Kidney (tissue), 22 donors: ENCODE measurements at places on chromosomes 7 and 10. TPM values are rescaled to one million over a fixed set of nuclear protein-coding genes. Genes with fewer than 3 reads are reported as not detected.

DNA sequence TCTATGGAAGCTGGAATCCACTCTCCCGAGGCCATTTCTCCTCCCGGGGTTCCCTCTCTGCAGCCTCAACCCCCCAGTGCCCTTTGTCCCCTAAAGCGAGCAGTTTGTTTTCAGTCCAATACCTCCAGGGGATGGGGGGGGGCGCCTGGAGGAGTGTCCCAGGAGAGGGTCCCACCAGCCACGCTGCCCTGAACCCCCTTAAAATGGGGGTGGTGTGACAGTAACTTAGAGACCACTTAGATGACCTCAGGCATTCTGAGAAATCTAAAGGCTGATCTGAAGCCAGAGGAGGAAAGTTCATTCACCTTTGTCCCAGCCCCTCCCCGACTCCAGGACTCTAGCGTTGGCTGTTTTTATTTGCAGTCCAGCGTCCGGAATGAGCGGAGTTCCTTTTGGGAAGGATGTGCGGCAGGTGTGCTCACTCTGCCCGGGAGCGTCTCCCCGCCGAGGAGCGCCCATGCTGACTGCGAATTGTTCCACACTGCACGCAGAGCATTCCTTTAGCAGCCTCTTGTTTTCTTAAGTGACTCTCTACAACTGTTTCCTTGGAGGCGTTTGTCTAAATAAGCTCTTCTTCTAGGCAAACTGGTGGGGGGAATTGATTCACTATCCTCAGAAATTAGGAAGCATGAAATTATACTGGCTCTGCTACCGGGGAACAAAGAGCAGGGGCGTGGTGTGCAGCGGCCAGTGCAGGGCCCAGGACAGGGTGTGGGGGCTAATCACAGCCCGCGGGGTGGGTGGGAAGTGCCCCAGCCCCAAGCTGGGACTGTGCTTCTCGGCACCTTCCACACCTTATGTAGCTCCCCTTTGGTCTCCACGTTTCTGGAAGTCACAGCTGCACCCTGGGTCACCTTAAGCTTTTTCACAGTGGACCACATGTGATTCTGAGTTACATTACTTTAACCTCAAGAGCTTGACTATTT, 46.3 kb downstream of the SYPL1 start:
- DNase-seq, result peak; percentile 60

Gene CALML3
- not detected for total RNA-seq

DNA sequence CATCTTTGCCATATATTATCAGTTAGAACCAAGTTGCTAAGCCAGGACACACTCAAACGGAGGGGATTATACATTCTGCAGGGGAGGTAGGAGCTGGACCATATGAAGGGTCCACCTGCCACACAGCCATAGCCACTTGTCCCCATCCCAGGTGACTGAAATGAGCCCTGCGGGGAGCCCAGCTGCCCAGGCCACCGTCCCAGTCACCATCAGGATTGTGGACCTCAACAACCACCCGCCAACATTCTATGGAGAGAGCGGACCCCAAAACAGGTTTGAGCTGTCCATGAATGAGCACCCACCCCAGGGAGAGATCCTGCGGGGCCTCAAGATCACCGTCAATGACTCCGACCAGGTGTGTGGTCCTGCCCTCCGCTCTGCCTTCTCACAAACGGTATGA, 13.7 kb downstream of the CDHR1 start:
- DNase-seq, result no peak

GRCh38 chr7:68904630-68905029, 693.6 kb upstream of the AUTS2 start:
- DNase-seq, result no peak

DNA sequence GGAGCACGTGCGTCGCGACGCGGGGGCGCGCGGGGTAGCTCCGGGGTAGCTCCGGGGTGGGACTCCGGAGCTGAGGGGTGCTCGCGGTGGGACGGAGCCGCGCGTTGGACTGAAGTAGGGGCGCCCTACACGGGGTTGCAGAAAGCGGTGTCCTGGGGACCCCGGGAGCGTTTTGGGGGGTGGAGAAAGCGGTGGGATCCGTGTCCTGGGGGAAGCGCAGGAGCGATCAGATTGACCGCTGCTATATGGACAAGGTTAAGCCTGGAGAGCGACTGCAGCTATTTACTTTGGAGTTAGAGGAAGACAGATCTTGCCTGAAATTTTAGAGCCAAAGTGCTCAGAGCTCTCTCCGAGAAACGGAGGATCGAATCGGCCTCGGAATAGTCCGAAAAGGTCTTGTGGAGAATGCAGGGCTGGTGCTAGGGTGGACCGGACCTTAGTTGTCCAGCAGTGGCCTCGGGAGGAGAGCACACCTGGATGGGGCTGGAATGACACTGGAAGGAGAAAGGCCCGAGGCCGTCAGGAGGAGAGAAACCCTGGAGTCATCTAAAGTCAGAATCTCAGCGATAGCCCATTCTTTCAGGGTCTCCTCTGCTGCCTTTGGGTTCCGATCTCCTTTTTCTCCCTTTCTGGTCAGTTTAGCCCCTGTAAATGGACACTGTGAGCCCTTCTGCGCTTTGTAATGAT, 564 bp downstream of the PDSS1 start:
- no peak for DNase-seq

DNA sequence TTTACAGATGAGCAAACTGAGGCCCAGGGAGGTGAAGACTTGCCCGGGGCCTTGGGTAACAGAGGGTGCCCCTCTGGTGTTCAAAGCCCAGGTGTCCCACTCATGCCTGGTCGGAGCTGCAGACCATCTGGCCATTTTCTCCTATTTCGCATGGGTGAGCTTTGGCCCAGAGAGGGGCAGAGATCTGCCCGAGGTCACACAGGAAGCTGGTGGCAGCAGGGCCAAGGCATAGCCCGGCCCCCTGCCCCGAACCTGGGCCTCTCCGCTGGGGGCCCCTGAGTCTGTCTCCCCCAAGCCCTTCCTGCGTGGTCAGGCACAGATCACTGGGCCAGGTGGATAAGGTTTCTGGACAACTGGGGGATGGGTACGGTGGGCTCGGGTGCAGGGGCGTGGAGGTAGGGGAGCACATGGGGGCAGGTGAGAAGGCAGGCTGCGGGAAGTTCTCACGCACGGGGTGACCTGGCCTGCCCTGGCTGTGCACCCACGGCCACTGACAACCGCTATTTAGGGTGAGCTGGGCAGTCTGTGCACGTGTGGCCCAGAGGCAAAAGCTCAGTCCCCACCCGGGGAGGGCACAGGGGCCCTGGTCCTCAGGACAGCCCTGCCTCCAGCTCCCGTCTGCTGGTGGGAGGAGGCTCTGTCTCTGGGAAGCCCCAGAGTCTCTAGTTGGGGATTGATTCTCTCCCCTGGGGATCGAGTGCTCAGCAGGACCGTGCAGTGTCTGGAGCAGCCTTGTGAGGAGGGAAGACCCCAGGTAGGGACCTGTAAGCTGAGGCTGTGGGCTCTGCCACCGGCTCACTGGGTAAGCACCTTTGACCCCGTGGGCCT, 68.6 kb downstream of the UNCX start:
- DNase-seq, result peak; percentile 64

Gene NEUROD6
- total RNA-seq, result not detected

DNA sequence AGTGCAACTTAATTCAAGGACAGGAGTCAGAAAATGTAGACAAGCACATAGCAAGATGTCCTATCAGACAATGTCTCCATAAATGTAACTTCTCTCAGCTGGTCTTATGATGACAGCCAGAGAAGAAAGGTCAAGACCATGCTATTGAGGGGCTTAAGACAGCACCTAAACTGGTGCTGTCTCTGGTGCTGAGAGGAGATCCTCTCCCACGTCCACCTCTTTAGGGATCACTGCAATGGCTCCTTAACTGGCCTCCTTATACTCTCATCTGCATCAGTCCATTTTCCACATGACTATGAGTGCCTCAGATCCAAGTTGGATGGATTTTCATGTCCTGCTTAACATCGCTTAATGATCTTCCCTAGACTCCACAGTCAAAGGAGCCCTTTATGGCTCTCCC, 210.6 kb downstream of the ARL4A start:
- no peak for DNase-seq

DNA sequence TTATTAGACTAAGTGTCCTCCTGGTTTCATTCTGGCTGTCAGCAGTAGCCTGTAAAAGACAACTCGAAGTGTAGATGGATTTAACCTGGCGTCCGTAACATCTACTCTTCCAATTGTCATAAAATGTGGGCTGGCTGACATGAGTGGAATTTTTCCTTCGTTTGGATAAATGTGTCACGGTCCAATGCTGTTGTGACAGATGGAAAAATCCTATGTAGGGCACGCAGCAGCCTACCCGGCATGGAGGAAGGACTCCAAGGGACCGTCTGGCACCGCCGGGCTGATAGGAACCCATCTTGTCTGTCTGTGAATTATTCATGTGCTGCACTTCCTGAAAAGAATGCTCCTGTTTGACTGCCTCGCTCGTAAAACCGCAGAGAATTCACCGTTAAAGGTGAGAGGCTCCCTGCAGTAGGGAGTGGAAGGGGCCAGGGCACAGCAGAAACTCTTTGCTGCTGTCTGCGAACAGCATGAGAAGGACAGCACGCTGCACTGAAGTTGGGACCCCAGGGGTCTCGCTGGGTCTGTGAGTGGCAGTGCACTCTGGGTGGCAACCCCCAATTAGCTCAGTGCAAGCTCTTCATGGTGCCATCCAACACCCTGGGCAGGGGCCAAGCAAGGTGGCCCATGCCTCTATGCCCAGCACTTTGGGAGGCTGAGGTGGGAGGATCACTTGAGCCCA, 1.6 kb upstream of the ORAI2 start:
- DNase-seq, result no peak

Gene SRI
- 141 TPM for total RNA-seq

Gene SPDYE11
- total RNA-seq, result not detected

- no peak for DNase-seq
Observed at GRCh38 chr7:17902599-17902998, 37.7 kb downstream of the SNX13 start.

- DNase-seq, result no peak
Observed at GRCh38 chr10:5285186-5285585, 79.6 kb upstream of the UCN3 start.

Gene TRPV5
- 1.4 TPM for total RNA-seq

DNA sequence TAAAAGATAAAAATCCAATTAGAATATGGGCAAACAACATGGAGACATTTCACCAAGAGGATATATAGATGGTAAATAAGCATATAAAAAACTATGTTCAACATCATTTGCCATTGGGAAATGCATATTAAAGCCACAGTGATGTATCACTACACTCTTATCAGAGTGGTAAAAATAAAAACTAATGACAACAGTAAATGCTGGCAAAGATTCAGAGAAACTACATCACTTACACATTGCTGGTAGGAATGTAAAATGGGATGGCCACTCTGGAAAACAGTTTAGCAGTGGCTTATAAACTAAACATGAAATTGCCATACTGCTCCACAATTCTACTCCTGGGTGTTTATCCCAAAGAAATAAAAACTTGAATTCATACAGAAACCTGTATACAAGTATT, 59.2 kb downstream of the CROT start:
- DNase-seq, result no peak

GRCh38 chr7:55871932-55872485, 9.5 kb upstream of the SEPTIN14 start:
- DNase-seq, result no peak

DNA sequence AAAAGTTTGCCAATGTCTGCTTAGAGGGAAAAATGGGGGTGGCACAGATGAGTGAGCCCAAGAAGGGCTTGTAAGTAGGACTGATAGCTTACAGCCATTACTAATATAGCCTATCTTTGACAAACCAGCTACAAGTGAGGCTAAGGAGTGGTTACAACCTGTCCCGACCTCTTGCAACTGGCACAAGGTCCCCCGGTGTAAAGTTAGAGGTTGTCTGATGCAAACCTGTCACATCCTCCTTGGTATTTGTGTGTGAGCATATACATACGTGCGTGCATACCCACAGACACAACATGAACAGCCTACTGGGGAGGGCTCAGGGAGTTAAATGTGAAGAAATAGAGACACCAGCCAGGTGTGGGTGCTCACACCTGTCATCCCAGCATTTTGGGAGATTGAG, 14.6 kb downstream of the ADAP1 start:
- DNase-seq, result peak; percentile 18
